ENCODE measurements at places on chromosomes 2 and 18.
A peak's percentile ranks its signal among the peaks of the same experiment; 100 is the strongest.

GRCh38 chr2:228545748-228546145 lies 364.3 kb upstream of the SPHKAP start:
- no peak for DNase-seq

DNA sequence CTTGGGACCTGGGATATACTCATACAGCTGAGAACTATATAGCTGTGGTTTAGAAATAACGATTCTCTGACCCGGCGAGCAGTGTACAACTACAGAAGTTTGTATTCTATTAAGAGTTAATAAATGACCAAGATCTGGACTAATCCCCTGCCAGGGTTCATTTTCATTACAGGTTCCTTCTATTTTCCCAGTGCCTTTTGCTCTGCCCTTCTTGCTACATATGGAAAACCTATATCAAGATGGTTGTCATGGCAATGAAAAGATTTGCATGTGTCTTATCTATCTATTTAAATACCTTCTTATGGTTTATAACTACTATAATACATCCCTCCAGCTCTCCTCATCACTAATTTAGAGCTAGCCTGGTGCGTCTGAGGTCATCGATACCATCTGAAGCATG lies 965.2 kb downstream of the BCL11A start:
- no peak for DNase-seq

- no peak for DNase-seq
Observed at GRCh38 chr18:48295586-48296311, 113.4 kb downstream of the ZBTB7C start.

- DNase-seq, result peak; percentile 78
Observed at GRCh38 chr2:85813982-85814801, 60.4 kb downstream of the ATOH8 start.

- peak; percentile 53 for DNase-seq
Observed at GRCh38 chr2:240584486-240585031, 2.0 kb upstream of the CAPN10 start.

DNA sequence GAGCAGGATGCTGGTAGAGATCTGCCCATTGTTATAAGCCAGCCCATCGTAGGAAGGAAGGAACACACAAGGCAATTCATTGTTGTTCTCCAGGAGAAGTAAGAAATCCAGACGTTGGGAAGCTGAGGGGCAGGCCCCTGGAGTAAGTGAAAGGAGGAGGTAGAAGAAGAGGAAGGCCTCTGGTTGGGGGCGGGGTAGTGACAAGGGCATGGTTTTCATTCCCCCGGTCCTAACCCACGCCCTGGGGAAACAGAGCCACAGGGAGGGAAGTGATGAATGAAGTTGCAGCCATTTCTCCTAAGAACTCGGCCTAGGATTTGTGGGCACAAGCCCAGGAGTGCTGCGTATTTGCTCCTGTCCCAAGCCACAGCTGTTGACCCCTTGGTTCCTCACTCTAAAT lies 18.0 kb downstream of the LBH start:
- no peak for DNase-seq

- DNase-seq, result no peak
Observed at GRCh38 chr18:59650266-59650820, 46.9 kb downstream of the CCBE1 start.

GRCh38 chr18:14086458-14087231 lies 45.6 kb downstream of the ZNF519 start:
- DNase-seq, result peak; percentile 47

GRCh38 chr2:137467246-137467862 lies 496.9 kb upstream of the HNMT start:
- peak; percentile 27 for DNase-seq

DNA sequence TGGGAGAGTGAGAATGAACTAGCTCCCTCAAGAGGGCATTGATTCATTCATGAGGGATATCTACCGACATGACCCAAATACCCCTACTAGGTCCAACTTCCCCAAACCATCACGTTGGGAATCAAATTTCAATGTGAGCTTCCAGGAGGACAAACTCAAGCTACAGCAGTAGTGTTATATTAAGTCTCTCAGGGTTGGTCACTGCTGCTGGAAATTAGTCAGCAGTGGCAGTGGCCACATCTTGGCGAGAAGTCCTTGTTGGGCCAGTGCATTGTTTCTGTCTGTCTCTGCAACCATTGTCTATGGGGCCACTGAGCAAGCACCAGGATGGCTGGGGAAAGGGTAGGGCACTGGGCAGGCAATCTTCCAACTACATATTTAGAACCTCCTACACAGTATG lies 47.5 kb downstream of the THUMPD2 start:
- DNase-seq, result no peak

DNA sequence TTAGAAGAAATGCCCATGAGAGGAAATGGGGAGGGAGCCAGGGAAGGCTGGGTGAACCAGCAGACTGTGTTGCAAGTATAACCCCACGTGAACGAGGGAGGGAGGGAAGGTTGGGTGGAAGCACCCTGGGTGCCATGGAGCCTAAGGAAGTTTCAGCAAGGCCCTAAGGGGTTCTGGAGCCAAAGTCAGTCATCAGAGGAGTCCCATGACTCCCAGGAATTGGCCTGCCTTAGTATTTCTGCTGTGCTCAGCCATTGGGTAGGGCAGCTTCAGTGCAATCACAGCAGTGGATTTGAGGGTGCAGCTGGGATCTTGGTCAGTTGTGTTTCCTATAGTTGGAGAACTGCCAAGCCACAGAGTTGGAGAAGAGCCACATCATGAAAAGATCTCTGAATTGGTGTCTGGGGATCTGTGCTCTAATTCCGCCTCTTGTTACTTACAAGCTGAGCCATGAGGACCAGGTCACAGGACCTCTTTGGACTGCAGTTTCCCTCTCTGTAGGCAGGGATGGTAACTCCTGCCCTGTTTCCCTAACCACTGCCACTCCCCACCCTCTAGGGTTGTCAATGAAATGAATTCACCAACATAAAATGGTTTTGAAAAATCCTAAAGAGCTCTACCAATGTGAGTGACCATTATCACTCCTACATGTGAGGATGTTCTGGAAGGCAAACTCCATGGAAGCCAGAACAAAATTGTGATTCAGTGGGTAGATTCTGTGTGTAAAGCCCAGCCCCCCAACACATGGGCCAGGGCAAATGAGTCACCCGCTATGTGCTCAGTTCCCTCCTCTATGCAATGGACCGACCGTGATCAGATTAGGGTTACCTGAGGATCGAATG lies 108.9 kb downstream of the CLIP4 start:
- peak; percentile 11 for DNase-seq

GRCh38 chr2:17190527-17190926 lies 327.7 kb downstream of the RAD51AP2 start:
- DNase-seq, result no peak

GRCh38 chr2:164110515-164110914 lies 374.7 kb upstream of the FIGN start:
- no peak for DNase-seq

GRCh38 chr18:5510135-5510846 lies 33.5 kb downstream of the EPB41L3 start:
- no peak for DNase-seq

DNA sequence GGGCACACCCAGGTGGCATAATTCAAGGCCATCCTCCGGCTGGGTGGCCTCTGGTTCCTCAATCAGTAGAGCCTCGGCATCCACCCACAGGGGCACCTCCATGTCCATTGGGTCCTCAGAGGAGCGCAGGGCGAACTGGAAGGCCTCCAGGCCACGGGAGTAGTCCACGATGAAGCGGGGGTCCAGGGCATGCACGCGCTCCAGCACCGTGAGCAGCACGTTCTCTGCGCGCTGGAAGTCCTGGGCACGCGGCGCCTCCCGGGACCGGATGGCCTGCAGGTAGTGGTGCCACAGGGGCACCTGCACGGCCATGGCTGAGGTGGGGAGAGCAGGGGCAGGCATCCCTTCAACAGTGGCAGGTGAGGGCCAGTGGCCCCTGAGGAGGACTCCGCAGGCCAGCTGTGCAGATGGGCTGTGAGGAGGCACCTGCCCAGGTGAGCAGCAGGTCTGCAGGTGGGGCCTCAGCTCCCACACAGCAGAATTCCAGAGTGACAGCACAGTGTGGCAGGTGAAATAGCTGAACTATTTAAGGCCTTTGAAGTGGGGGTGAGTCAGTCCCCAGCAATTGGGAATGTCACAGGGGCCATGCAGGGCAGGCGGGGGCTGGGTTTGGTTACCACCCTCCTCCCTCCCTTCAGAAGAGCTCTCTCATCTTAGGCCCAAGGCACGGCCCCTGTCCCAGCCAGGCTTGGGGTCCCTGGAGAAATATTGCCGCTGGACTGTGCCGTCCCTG lies at the start of gene MAB21L4:
Gene MAB21L4, minus strand, starts transcription at position 501 of the 733 bp plus-strand sequence. Its CDS starts 159 bp downstream, at position 342.
- DNase-seq, result no peak

Measured in hematopoietic multipotent progenitor cell treated with erythropoietin and hydrocortisone succinate and interleukin-3 and kit ligand, for 8 days (in vitro differentiated cells).